T-helper 9 cell (primary cell): ENCODE measurements at places on chromosomes 1 and 21.

DNA sequence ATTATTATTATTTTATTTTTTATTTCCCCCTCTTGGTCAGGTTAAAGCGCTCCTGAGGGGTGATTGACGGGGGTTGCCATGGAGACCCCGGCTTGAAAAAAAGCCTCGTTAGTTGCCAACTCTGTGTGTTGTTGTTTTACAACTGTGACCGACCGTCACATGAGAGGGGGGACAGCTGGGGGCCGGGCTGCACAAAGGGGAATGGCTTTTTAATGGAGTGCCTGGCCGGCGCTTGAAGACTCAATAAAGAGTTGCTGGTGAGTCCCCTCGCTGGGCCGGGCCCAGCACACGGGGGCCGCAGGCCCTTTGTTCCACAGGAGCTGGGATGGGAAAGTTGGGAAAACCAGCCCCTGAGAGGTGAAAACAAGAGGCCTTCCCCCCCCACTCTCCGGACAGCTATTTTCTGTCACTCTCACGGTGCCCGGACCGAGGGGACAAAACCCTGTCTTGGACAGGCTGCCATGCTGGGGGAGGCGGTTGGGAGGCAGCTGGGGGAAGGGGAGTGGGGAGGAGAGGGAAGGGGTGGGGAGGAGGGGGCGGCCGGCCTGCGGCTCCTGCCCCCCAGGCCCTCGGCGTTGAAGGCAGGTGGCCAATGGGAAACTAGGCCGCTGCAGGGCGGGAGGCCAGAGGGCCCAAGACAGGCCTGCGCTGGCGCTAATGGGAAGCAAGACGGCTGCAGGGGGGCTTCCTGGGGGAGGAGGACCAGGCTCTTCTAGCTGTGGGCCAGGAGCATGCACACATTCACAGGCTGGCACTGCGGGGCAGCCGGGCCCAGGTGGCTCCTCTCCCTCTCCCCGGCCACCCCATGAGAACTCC lies 67.6 kb downstream of the CASZ1 start:
- no peak for DNase-seq

GRCh38 chr1:205417870-205418635 lies 3.8 kb downstream of the LEMD1 start:
- DNase-seq = no peak

GRCh38 chr1:112689196-112689841 lies 14.9 kb downstream of the MOV10 start:
- DNase-seq = no peak

GRCh38 chr1:43844114-43844513 lies 89.5 kb upstream of the ARTN start:
- DNase-seq = no peak

DNA sequence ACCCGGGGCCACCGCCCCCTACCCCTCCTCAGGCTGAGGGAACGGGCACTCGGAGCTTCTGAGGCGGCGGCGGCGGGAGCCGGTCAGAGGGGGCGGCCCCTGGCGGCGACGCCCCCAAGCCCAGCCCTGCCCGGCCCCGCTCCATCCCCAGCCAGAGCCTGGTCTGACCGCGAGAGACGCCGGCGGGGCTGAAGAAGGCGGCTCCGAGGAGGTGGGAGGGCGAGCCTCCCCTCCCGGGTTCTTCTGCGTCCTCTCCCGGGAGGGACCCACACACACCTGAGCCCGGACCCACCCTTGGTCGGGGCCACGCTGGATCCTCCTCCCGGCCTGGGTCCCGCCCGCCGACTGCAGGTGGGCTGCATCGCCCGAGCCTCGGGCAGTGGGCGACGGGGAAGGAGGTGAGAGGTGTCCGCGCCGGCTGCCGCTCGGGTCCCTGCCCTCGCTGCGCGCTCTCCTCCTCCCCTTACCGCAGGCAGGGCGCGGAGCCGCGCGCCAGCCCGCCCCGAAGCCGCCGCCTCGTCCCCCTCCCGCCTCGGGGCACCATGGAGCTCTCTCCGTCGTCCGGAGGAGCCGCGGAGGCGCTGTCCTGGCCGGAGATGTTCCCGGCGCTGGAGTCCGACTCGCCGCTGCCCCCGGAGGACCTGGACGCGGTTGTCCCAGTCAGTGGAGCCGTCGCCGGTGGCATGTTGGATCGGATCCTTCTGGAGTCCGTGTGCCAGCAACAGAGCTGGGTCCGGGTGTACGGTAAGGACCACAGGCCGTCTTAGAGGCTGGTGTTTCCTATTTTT lies at the start of gene RASAL2:
Gene RASAL2, plus strand, starts transcription at position 154 of the 788 bp plus-strand sequence. Its CDS starts 389 bp downstream, at position 543.
- no peak for DNase-seq

DNA sequence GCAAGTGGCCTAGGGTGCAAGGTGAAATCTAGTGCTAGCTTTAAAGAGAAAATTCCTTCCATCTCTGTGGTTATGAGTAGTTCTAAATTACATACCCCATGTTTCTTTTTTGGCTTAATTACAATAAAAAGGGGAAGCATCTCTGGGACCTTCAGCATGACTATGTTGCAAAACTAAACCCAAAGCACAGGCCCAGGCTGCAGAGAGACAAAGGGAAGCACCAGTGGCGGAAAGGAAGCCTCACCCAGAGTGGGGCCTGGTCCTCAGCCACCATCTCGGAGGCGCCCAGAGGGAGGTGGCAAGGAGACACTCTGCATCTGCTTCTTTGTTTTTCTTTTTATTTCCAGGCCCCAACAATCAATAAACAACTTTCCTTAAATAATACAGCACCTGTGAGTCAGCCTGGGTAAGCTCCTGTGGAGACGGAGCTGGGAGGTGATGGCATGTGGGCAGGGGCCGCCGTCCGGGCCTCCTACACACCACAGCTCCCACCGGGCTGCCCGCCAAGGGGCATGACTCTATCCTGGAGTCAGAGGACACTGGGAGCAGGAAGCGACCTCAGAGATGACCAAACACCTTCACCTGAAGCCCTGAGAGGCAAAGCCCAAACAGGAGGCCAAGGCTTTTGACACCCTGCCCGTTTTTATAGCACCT lies 21.7 kb downstream of the ITPKB start:
- no peak for DNase-seq

GRCh38 chr1:110135666-110136065 lies 14.6 kb upstream of the SLC6A17 start:
- no peak for DNase-seq

DNA sequence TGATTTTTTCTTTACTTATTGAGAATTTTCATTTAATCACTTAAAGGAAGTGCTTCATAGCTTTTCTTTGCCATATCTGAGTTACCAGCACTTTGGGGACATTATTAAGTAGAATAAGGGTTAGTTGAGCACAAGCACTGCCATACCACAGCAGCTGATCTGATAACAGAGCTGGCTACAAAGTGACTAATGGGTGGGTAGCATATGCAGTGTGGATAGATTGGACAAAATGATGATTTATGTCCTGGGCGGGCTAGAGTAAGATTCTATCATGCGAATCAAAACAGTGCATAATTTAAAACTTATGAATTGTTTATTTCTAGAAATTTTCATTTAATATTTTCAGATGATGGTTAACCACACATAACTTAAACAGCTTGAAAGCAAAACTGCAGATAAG lies 102.2 kb upstream of the SNX7 start:
- DNase-seq = no peak

- DNase-seq = peak; percentile 17
These were observed 89.2 kb downstream of the JAK1 start for GRCh38 chr1:64877151-64877550.

- no peak for DNase-seq
These were observed 6.9 kb downstream of the AGRN start for GRCh38 chr1:1026599-1027413.

DNA sequence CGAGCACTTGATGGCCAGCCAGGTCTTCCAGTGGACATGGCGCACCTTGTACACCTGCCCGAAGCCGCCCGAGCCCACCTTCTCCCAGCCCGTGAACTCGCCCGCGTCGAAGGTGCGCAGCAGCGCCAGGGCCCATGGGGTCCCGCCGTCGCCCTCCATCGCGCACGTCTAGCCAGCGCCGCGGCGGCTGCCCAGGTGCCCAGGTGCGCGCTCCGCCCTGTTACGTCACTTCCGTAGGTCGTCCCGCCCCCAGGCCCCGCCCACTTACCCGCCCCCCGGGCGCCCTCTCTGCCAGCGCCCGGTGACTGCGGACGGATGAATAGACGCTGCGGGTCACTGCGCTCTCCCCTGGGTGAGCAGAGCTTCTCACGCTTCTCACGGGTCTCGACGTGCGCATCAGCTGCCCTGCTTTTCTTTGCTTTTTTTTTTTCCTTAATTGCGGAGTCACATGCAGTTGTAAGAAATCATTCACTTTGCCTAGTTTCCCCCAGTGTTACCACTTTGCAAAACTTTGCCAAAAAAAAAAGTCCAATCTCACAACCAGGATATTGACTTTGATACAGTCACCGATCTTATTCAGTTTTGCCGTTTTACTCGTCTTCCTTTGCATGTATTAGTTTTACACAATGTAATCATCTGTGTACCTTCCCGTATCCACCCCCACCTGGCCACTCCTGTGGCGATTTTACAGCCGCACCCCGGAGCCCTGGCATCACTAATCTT lies at the start of gene RIPK4:
Gene RIPK4, minus strand, starts transcription at position 170 of the 723 bp plus-strand sequence. Its CDS starts 11 bp downstream, at position 159.
- peak; percentile 43 for DNase-seq

GRCh38 chr1:224736619-224737352 lies 120.7 kb downstream of the CNIH3 start:
- DNase-seq = no peak

DNA sequence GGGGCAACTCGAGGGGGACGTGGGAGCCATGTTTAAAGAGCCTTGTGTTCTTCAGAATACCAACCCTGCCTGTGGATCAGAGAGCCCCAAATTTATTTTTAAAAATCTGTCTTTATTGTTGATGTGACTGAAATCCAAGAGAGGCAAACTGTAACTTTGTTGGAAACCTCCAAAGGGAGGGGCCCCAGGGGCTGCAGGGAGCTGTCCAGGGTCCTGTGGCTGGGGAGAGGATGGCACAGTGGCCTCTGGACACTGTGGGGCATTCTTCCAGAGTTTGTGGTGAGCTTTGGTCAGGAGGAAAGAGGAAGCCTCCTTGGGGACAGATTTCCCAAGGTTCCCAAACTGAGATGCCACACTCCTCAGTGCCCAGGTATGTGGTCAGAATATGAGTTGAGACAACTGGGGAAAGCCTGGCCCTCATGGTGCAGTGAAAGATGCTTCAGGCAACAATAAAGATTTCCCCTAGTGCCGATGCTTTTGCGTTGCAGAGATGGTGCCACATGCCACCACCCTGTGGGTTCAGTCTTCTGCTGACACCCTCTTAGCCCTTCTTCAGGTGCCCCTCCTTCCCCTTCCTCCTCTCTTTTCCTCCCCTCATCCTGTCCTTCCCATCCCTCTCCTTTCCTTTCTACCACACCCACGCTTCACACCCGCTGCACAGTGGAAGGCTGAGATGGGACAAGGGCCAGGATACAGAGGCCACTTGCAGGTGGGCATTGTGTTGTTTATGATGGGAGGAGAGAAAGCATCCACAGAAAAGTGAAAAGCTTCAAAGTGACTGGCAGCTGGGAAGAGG lies 122.1 kb downstream of the UCK2 start:
- no peak for DNase-seq

- DNase-seq = no peak
These were observed 660 bp downstream of the MEGF6 start for GRCh38 chr1:3610527-3611169.

GRCh38 chr1:64822621-64823020 lies 77.7 kb downstream of the RAVER2 start:
- DNase-seq = no peak

DNA sequence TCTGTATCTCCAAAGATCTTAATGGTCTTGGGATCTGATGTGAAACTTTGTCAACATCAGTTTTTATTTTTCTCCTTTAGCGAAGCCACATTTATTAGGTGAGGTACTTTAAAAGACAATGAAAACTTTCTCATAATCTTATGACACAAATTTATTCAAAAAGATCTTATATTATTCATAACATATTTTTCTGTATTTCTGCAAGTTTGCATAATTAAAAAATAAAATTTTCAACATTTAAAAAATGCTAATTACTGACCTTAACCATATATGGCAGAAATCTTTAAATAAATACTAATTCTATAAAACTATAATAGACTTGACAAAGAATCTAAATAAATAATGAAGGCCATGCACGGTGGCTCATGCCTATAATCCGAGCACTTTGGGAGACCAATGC lies 72.5 kb downstream of the PRPF38A start:
- no peak for DNase-seq

DNA sequence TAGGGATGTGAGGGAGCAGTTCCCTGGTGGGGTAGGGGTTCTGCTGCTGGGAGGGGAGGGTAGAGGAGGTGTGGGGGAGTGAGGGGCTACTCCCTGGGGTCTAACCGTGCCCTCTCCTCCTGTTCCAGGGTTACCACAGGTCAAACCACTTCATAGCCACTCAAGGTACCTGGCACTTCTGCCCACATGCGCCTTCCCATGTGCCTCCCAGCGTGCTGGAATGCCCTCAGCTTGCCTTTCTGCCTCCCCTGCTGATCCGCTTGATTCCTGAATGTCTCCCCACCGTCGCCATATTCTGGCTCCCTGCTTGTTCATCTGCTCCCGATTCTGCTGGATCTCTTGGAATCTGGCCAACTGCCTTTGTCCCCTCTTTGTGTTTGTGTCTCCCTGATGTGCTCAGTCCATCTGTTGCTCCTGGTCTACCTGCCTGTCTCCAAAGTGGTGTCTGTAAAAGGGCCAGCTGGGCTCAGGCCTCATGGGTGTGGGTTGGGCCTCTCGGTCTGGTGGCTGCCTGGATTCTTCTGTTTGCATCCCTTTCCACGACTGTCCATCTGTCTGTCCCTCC lies 74.4 kb downstream of the PTPRU start:
- DNase-seq = no peak

- no peak for DNase-seq
These were observed 503 bp upstream of the PIGM start for GRCh38 chr1:160032165-160032820.

DNA sequence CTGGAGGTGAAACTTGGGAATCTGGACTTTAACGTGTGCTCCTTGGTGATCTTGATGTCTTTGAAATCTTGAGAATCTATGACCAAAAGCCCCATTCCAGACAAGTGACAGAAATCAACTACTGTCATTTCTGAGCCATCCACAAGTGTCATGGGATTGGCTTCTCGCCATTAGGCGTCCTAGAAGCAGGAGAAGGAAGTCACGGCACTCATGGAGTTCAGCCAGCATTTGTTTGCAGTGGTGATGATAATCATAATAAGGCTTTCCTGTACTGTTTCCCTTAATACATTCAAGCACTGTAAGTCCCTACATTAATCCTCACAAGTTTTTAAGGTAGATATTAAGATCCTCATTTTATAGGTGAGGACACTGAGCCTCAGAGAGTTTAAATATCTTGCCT lies 11.9 kb downstream of the F5 start:
- no peak for DNase-seq

DNA sequence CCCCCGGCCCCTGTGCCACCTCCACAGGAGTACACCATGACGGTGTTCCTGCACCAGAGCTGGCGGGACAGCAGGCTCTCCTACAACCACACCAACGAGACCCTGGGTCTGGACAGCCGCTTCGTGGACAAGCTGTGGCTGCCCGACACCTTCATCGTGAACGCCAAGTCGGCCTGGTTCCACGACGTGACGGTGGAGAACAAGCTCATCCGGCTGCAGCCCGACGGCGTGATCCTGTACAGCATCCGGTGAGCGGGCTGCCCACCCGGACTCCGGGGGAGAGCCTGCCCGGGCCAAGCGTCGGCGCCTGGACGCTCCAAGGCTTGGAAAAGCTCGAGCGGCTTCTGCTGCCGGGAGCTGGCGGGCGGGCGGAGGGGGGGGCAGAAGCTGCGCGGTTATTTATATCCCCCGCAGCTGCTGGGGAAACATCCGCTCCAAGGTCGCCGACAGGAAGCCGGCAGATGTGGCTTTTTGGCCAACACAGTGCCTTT lies 6.4 kb downstream of the GABRD start:
- DNase-seq = no peak
